Mucosa of descending colon (tissue), 3 donors: ENCODE measurements at places on chromosomes 12 and 14.
A peak's percentile ranks its signal among the peaks of the same experiment; 100 is the strongest.

GRCh38 chr12:26770239-26771070, 62.5 kb downstream of the ITPR2 start:
- DNase-seq, result no peak

GRCh38 chr14:63899953-63900352, 47.1 kb downstream of the SYNE2 start:
- no peak for DNase-seq

GRCh38 chr12:96329545-96329944, 70.7 kb downstream of the CDK17 start:
- no peak for DNase-seq

DNA sequence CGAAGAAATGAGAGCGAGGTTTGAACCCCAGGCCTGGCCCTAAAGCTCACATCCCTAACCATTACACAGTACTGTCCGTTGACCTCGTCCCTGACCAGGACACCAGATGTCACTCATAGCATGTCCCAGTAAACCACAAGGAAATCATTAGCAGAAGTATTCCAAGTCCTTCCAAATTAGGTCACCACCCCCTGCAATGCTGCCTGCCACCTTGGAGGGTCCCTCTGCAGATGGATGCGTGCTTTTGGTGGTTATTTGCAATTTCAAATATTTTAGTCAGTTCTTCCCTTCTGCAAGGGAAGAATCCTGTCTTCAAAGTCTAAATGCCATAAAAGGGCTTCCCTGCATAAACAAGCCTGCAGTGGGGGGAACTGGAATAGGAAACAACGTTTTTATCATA, 71.3 kb downstream of the CLMN start:
- DNase-seq, result no peak

DNA sequence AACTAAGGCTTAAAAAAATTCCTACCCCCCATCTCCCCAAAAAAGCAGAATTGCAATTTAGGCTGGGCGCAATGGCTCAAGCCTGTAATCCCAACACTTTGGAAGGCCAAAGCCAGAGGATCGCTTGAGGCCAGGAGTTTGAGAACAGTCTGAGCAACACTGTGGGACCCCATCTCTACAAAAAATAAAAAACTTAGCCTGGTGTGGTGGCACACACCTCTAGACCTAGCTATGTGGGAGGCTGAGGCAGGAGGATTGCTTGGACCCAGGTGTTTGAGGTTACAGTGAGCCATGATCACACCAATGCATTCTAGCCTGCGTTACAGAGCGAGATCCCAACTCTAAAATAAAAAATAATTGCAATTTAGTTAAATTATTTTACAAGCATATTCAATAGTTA, 54.1 kb downstream of the CPM start:
- no peak for DNase-seq

DNA sequence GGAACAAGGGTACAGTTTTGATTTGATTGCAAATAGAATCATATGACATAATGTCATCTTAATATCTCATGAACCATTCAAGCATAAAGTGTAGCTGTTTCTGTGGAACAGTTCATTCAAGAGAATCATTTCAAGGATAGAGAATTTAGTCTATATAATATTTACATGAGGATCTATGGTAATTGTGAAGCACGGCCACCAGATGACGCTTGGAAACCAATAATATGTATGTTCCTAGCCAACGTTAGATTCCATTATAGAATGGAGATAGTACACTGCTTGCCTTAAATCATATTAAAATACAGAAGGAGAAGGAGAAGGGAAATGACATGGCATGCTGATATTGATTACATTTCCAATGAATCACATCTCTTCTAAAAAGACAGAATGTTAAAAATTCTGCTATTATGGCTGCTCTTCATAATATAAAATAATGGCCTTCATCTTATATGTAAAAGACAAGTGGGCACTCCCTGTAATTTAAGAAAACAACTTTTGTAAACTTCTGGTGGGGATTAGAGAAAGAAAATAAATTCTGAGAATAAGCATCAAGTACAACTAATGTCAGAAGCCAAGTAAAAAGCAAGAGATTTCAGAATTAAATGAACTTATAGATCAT, 351.0 kb downstream of the NAV3 start:
- peak; percentile 9 for DNase-seq

GRCh38 chr12:8989413-8989812, at the start of gene KLRG1:
TSS of gene KLRG1 (plus strand) at chr12:8989546. CDS start at chr12:8989636, 90 bp downstream.
- no peak for DNase-seq

DNA sequence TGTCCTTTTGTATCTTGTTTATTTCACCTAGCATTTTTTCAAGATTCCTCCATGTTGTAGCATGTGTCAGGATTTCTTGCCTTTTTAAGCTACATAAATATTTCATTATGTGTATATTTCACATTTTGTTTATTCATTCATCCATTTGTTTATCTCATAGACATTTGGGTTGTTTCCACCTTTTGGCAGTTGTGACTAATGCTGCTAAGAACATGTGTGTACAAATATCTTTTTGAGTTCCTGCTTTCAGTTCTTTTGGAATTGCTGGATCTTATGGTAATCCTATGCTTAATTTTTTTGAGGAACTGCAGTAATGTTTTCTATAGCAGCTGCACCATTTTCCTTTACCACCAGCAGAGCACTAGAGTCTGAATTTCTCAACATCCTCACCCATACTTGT, 62.4 kb downstream of the SCN8A start:
- no peak for DNase-seq

DNA sequence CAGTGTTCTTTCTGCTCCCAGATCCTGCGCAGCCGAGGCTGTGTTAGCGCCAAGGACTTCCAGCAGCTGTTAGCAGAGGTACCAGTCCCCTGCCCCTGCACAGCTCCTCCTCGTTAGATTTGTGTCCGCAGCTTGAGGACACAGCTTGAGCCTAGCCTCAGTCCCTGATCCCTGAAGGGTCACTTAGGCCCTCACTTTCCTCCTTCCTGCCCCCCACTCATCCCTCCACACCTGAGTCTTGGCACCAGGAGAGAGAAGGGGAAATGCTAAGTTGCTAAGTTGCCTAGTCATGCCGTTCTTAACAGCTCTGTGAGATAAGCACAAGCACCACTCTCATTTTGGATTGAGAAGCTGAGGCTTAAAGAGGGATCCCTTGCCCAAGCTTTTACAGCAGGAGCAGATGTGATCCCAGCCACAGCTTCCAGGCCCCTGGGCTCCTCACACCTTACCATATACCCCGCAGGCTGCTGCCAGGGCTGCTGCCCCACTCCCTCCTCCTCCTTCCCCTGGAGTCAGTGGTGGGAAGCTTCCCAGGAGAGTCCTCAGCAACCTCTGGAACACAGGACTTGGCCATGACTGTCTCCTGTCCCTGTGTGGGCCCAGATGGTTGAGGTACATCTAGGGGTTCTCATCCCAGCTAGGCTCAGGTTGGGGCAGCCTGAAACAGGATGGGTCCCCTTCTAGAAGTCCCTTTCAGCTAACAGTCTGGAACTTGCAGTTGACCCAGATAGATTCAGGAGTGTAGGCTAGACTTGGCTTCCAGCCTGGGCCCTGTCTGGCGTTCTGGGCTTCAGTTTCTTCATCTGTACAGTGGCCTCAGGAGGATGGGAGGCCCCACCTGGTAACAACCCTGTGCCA, 975 bp downstream of the OGFOD2 start:
- no peak for DNase-seq

DNA sequence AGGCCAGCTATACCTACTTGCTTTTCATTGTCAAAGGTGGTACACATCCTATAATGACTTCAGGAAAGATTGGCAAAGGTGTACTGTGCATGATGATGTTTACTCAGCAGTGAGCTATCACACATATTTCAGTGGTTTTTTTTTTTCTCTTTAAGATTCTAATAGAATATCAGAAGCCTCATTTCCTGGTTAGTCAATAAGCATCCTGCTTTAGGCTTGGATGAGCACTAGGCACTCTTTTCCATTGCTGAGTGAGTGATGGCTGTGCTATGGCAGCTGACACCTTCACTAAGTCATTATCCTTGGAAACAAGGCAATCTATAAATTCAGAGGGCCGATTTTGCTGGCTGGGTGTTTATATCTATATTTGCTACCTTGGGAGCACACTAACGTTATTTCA, 161.1 kb upstream of the RASSF8 start:
- no peak for DNase-seq

DNA sequence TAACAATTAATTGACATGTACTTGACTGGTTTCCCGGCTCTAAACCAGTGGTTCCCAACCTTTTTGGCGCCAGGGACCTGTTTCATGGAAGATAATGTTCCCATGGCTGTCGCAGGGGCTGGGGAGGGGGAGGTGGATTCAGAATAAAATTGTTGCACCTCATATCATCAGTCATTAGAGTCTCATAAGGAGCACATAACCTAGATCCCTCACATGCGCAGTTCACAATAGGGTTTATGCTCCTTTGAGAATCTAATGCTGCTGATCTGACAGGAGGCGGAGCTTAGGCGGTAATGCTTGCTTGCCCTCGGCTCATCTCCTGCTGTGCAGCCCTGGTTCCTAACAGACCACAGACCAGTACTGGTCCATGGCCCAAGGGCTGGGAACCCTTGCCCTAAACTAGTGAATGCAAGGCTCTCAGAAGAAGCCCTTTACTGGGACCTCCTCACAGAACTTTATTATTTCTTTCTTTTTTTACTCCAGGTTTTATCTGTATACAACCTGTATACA, 86.4 kb upstream of the SINHCAF start:
- DNase-seq, result no peak

DNA sequence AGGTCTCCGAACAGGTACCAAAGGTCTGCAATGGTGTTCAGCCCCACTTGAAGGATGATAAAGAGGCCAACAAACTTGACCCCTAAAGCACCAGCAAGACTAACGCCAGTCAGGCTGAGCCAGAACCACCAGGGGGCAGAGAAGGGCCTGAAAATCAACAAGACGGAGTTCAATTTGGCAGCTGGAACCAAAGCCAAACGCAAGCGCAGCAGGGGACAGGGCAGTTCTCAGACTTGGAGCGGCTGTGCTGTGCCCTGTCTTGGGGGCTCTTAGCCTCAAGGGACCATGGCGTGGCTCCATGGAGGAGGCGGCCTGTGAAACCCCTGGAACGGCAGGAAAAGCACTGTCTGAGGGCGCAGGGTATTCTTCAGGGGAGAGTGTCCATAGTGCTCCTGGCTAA, 19.6 kb downstream of the POMT2 start:
- DNase-seq, result peak; percentile 80

GRCh38 chr12:111112311-111113098, 192.1 kb upstream of the MYL2 start:
- DNase-seq, result no peak
